ENCODE measurements at places on chromosomes 12 and 14.

GRCh38 chr12:18564306-18564705, 173.5 kb downstream of the PLCZ1 start:
- DNase-seq, result no peak

- no peak for DNase-seq
These were observed 25.6 kb downstream of the RAP1B start for GRCh38 chr12:68636268-68636667.

GRCh38 chr12:116881325-116881876, at the start of gene HRK:
Gene HRK (minus strand): TSS chr12:116881441. CDS start chr12:116881307, 134 bp downstream.
- peak; percentile 52 for DNase-seq

GRCh38 chr14:22147716-22148115, 441.3 kb downstream of the DAD1 start:
- DNase-seq, result no peak

- DNase-seq, result no peak
These were observed 38.2 kb downstream of the CACNA2D4 start for GRCh38 chr12:1880153-1880845.

GRCh38 chr12:5399266-5399665, 32.6 kb upstream of the NTF3 start:
- no peak for DNase-seq

- DNase-seq, result no peak
These were observed 40.2 kb downstream of the PAH start for GRCh38 chr12:102876883-102877282.

- no peak for DNase-seq
These were observed 348.1 kb upstream of the RPL10L start for GRCh38 chr14:46999661-47000060.

DNA sequence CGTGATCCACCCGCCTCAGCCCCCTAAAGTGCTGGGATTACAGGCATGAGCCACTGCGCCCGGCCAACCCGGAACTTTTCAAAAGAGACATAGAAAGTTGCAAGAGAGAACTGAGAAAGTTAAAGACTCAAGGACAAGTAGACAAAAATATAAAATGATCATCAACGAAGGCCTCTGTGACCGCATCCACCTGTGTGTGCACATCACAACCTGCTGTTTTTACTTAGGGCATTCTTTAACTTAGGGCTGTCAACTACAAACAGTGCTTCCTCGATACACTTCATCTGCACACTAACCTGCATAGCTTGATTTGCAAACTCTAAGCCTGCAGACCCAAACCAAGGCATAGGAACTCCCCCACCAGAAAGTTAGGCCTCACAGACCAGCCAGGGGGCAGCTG, 14.8 kb downstream of the P2RX2 start:
- no peak for DNase-seq

DNA sequence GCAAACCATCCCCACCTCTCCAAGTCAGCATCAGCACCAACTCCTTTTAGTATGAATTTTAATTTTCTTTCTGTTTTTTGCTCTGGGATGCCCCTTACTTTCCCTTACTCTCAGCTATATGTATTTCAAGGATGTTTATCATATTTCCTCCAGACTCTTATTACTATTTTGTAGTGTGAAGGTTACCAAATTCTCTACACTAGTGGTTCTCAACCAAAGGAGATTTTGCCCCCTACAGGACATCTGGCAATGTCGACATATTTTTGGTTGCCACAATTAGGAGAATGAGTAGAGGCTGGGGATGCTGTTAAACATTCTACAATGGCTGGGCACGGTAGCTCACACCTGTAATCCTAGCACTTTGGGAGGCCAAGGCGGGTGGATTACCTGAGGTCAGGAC, 29.1 kb upstream of the SOS2 start:
- peak; percentile 13 for DNase-seq

- DNase-seq, result peak; percentile 67
These were observed 479 bp downstream of the GPR135 start for GRCh38 chr14:59464486-59465315.

GRCh38 chr14:96962337-96962736, 165.2 kb downstream of the VRK1 start:
- DNase-seq, result no peak

DNA sequence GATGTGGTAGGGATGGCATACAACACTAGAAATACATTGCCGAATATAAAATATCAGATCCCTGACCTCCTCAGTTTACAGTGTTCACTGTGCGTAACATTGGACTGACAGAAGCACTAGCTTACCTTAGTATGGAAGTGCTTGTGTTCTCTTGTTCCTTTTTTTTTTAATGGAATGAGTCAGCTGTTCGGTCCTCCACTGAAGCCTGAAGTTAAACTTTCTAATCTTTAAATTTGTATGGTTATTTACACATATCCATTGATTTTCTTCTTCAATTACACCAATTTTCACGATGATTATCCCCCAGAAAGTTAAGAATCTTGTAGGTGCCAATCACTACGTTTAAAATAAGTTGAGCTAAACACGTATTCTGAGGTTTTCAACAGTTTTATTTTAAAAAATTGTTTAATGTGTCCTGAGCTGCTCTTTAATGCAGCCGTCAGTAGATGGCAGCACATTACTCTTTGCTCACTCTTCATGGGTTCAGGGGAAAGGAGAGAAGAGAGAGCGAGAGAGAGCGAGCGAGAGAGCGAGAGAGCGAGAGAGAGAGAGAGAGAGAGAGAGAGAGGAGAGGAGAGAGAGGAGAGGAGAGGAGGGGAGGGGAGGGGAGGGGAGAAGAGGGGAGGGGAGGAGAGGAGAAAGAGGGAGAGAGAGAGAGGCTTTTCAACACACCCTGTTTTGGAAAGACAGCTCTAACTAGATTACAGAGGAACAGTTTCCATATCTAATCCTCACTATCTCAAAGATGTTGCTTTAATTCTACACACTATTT, 134.7 kb upstream of the SCAF11 start:
- no peak for DNase-seq

GRCh38 chr12:30041096-30041495, 257.4 kb upstream of the TMTC1 start:
- DNase-seq, result no peak

DNA sequence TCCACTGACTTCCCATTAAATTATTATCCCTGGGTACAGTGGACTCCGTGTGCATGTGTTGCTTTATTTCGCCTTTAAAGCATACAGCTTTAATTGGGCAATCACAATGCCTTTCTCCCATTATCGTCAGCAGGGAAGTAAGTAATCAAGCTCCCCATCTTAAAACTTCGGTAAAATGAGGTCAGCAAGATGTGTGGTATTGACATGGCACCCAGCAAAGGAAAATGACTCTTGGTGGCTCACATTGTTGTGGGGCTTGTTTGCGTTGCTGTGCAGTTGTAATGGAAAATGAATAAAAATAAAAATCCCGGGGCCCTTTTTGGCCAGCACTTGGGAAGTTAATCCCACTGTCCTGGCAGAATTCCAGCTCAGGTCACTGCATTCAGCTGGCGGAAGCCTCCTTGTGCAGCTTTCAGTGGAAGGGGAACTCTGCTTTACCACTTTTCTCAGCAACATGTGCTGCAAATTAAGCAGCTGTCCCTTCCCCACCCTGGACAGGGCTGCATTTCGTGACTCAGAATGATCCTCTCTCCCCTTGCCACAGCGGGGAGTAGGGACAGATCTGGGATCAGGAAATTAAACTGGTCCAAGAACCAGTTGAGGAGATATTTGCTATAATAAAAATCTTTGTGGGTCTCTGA, 13.9 kb upstream of the ATP2A2 start:
- DNase-seq, result no peak

GRCh38 chr12:1919284-1919683, 832 bp upstream of the CACNA2D4 start:
- DNase-seq, result no peak

DNA sequence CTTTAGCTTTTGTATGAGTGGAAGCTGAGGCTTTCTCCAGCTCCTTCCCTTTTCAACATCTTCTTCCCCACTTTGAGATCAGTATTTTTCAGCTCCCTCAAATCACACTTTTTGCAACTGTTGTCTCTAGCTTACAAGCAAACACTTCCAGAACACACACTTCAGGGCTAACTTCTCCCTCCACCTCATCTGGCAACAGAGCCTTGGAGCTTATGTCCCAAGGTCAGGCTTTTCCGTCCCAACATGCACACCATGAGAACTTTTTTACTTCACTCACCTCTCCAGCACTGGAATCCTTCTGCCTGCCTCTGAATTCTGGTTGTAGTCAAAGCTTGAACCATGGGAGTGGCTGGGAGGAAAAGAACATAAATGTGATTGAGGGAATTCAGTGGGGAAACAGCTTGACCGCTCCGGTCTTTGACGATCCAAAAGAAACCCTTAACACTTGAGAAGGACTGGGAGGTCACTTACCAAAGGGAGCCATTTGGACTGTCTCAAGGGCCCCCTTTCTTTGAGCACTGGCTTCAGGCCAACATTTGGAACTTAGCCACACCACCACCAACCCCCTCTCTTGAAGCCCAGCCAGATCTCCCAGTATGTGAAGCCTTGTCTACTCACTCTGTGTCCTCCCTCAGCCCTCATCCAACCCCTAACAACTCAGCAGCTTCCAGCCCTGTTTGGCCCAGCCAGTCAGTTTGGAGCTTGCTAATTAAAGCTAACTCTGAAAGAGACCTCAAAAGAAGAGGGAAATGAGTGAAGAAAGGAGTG, 3.9 kb upstream of the BLOC1S1 start:
- no peak for DNase-seq

DNA sequence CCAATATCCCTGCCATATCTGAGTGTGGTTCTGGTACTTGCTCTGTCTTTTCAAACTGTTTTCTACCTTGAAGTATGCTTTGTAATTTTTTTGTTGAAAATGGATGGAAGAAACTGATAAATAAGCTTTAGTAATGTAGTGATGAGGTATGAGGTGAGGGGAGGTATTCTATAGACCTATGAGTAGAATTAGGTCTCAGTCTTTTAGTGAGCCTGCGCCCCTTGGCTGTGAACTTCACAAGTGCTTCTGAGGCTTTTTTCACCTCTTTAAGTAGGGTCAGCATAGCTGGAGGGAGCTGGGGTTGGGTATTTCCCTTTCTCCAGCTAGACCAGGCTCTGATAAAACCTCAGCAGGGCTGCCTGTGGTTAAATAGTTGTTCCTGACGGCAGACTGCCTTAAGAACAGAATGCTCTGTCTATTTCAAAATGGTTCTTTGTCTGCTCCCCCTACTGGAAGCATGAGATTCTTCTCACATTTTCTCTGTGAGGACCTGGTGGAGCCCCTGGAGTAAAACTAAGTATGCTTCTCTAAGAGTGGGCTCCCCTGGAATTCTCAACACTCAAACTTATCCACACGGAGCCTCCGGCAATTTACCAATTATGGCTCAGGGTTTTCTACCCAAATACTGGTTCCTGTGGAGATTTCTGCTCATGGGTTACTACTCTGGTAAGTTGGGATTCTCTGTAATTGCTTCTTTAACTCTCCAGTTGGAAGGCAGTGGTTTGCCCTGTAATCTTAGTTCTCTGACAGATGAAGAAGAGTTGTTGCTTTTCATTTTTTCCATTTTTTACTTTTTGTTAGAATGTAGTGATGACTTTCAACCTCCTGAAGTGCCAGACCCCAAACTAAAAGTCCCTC, 13.1 kb downstream of the KRT5 start:
- no peak for DNase-seq

- no peak for DNase-seq
These were observed 474 bp downstream of the KCNK10 start for GRCh38 chr14:88322504-88323085.

GRCh38 chr12:92519284-92519683, 183.5 kb upstream of the PLEKHG7 start:
- DNase-seq, result no peak

DNA sequence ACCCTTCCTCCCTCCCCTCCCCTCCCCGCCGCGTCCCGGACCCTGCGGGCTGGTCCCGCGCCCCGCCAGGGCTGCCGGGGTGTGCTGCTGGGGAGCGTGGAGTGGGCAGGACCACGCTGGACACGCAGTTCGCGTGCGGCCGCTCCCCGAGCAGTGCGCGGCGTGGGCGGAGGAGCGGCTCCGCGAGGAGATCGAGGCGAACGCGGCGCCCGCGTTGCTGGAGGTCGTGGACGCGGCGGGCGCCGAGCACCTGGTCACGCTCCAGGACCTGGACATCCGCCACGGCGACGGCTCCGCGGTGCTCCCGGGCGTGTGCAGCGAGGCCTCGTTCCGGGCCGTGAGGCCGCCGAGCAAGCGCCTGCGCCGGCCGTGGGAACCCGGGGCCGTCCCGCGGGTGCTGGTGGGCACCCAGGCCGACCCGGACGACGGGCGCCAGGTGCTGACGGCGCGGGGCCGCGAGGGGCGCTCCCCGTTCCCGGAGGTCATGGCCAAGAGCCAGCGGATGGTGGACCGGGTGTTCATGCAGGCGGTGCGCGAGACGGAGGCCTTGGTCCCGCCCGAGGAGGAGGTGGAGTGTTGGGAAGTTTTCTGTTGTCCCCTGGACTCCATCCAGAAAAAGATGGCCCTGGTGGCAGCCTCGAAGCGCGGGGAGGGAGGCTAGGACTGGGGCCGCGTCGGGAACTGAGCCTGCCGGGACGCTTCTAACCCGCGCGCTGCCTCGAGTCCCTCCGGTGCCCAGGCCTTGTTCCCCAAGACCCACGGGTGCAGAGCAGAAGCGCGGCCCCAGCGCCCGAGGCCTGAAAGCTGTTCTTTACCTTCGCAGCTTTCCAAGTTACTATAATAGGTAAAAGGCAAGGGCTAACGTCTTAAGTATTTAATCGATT, 54.7 kb upstream of the EIF5 start:
- no peak for DNase-seq

- no peak for DNase-seq
These were observed 2.7 kb downstream of the CLEC12A start for GRCh38 chr12:9973949-9974348.

GRCh38 chr12:110266381-110266960, 14.6 kb upstream of the ATP2A2 start:
- DNase-seq, result no peak

- no peak for DNase-seq
These were observed 5.0 kb downstream of the SLC39A5 start for GRCh38 chr12:56234746-56235436.

GRCh38 chr14:34044373-34044637, 93.4 kb upstream of the EGLN3 start:
- no peak for DNase-seq

DNA sequence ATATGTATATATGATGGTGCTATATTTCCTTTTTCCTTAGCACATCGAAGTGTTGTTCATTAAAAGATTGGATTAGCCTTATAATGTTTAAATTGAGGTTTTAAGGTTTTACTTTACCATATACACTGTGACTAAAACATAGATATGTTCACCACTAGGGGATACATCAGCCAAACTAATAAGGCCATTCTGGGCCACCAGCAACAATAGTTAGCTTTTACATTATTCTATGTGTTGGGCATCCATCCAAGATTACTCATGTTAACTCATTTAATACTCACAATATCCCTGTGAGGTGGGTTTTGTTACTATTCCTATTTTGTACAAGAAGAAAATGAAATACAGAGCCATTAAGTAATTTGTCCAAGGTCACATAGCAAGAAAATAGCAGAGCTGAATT, 202.6 kb upstream of the AVPR1A start:
- no peak for DNase-seq

DNA sequence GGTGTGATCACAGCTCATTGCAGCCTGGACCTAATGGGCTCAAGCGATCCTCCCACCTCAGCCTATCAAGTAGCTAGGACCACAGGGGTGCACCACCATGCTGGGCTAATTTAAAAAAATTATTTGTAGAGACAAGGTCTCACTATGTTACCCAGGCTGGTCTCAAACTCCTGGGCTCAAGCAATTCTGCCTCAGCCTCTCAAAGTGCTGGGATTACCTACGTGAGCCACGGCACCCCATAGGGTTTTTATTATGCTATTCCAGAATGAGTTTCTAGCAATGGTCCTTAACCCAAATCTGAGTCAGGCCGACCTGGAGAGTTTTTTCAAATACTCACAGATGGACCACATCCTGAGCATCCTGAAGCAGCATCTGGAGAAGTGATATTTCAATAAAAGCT, 159.8 kb downstream of the CPNE8 start:
- DNase-seq, result no peak

GRCh38 chr12:18419311-18419710, 158.0 kb downstream of the PIK3C2G start:
- no peak for DNase-seq

- DNase-seq, result no peak
These were observed 10.0 kb upstream of the CLEC7A start for GRCh38 chr12:10140001-10140400.
